ENCODE measurements at places on chromosomes 16 and 17.

DNA sequence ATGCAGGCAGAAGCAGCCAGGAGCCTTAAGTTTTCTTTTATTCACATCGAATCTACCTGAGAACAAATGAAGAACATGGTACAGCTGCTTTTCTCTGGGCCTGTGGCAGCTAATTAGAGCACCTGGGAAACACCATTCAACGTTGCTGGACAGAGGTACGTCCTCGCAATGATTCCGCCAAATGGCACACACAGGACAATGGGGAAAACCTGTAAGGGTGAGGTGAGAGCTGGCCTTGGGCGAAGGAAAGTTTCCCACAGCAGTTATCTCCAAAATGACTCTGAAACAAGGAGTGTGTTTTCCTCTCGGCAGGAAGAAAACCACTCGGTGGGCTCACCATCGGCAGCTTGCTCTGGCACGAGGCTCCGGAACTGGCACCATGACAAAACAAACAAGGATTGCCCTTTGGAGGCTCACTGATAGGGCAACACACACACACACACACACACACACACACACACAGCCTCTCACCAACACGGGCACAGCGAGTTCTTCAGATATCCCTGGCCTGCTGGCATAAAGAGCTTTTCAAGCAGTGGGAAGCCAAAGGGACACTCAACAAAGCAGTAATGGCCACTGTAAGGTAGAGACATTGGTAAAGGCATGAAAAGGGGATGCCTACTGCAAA is 73.7 kb downstream of the ZFHX3 start:
- peak; percentile 14 for DNase-seq

DNA sequence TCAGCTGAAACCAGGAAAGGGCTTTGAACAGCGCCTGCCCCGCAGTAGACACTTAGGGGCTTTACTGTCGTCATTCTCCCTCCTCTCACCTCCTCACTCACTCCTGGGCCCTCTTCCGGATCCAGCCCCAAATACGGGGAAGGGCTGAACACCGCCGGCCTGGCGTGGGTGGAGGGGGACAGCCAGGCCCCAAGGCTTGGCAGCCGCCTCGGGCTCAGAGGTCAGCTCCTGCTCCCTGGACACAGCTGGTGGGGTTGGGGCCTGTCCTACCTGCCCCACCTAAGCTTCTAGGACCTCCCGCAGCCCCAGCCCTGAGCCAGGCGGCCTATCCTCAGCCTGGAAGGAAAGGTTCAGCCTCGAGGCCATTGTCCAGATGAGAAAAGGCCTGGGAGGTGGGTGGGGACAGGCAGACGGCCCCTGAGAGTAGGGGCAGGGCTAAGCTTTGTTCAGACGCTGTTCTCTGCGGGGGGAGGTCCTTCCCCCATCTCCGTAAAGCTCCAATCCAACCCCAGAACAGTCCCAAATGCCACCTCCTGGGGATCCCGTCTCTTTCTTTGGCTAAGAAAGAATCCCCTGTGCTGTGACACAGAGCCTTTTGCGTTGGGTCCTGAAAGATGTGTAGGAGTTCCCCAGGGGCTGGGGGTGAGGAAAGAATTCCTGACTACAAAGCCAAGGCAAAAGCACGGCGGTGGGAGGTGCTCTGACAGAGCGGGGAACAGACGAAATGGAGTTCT is 881 bp upstream of the LLGL1 start:
- DNase-seq = no peak

DNA sequence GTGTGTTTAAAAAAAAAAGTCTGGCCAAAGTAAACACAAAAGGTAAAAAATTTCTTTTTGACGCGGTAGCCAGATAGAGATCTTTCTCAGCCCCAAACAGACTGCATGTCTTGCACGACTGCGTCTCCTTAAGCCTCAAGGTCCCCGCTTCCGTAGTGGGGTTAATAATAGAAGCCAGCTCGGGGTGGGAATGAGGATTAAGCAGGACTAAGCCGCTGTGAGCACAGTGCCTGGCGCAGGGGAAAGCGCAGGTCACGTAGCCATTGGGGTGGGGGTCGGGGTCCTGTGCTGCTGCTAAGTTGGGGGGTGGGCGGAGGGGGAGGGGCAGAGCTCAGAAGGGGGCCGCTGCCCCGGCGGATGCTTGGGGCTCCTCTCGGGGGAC is 521 bp downstream of the GGA2 start:
- peak; percentile 47 for DNase-seq

- DNase-seq = no peak
Observed at GRCh38 chr16:759110-759910, 1.2 kb upstream of the MSLN start.

DNA sequence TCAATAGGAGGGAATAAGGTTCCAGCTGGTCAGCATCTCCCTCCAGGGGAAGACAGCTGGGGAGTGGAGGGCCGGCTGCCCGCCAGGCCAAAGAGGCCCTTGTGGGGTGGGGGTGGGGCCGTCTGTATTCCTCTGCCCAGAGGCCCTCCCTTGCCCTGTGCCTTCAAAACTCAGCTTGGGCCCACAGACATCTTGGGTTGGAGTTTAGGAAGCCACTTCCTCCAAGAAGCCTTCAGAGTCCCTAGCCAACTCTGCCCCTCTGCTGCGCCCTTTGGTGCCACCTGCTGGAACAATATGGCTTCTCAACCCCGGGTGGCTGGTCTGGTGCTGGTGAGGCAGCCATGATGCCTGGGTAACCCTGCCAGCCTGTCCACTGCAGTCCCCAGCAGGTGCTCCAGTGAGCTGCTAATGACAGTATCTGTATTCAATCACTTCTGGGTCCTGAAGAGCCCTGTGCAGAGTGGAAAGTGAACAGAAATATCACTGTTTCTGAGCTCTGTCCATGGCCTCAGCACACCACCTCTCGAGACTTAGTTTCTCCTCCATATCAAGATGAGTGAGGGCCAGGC is 16.7 kb downstream of the HSD11B2 start:
- DNase-seq = no peak

GRCh38 chr17:49146620-49147306 is 14.2 kb downstream of the B4GALNT2 start:
- DNase-seq = no peak

- DNase-seq = no peak
Observed at GRCh38 chr17:29787995-29788394, 142.0 kb downstream of the SSH2 start.

DNA sequence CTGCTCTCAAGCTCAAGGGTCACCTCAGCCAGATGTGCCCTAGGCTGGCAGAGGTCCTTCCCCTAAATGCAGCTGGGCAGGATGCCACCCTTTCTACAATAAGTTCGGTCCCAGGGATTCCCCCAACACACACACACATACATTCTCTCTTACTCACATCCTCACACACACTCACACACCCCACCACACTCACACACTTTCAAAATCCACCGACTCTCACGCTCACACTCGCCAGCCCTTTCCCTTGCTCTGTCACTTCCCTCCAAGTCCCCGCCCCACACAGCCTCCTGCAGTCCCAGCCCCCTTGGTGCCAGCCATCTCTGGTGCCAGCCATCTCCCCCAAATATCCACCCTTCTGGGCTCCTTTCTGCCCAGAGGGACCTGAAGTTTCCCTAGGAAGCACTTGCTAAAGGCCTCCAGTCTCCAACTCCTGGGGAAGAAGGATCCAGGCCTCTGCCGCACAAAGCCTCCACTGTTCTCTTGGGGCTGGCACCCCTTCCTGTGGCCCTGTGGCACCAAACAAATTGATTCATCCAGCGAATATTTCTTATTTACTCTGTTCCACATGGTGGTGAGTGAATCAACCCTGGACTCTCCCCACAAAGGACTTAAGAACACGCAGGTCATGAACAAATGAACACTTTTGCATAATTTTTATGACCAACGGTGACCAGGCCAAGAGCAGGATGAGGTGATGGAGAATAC is 3.8 kb upstream of the USP36 start:
- no peak for DNase-seq

DNA sequence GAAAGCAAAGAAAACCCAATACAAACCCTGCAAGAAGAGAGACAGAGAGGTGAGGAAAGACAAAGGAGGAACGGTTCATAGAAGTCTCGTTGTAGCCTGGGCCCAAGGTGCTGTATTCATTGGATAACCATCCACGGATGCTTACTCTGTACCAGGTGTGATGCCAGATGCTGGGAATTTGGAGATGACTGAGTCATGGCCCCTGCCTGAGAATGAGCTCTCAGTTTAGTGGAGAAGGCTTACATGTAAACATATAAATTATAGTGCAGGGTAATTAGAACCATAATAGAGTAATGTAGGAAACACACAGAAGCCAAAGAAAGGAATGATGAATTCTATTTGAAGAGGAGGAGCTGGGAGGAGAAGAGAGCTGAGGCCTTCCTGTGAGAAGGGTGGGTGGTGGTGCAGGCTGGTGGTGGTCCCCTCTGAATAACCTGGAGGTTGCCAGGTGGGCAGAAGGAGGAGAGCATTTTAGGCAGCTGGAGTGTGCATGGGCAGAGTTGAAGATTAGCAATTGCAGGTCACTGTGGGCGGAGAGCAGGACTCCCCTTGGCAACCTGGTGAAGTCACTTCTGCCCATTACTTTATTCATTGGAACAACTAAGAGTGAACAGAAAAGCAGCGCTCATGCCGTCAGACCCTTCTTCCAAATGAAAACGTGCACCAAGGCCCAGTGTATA is 7.7 kb upstream of the ZG16 start:
- DNase-seq = peak; percentile 59

DNA sequence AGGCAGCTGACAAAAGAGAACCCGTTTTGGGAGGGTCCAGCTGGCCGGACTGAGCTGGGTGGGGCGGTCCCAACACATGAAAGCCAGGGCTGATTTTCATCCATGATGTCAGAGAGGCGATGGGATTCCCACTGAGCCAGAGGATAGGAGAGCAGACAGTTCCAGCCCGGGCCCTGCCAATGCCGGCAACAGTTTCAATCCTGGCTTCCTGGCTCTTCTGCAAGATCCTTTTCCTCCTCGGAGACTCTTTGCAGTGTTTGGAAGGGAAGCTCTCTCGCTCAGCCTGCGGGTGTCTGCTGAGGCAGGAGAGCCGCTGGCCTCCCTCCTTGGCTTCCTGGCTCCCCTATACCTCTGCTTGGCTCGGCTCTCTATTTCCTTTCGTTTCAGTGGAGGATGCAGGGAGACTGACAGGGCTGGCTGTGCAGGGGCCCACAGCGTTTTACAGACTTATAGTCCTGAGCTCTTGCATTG is 145.5 kb upstream of the SOX9 start:
- DNase-seq = no peak

DNA sequence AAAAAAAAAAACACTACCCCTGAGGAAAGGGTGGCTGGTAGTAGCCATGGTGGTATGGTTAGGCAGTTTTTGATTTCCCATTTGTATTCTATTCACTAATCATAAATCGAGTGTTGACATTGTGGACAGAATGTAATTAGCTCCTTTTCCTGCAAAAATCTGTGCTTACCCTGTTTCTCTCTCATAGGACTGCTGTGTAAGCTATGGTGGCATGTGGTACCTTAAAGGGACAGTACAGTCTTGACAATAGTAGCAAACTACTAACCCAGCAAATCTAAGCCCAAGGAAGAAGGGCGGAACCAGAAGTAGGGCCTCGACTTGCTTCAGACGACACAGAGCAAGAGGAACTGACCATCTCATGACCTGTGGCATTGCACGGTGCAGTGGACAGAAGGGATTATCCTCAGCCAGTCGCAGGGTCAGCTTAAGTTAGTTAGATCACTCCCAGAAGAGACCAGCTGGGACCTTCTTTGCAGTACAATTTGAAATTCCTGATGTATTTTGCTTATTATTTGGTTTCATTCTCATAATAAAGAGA is 36.3 kb downstream of the POLR3E start:
- DNase-seq = no peak
